ENCODE measurements at places on chromosomes 6 and 20. TPM values are rescaled to one million over a fixed set of nuclear protein-coding genes. Genes with fewer than 3 reads are reported as not detected.

DNA sequence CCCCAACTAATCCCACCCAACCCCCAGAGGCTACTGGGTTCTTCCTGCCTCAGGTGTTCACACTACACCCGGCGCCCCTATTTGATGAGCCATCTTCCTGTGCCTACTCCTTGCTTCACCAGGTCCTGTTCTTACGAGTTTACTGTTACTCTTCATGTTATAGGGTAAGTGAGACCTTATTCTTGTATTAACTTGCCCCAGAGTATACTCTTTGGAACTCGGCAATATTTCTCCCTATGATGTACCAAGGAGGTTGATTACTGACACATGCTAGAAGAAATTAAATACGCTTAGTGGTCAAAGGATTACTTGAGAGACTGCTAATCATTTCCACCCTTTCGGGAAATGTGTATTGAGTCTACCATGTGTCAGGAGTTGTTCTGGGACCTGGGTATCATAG lies 8.9 kb downstream of the RING1 start:
- DNase-seq = no peak

DNA sequence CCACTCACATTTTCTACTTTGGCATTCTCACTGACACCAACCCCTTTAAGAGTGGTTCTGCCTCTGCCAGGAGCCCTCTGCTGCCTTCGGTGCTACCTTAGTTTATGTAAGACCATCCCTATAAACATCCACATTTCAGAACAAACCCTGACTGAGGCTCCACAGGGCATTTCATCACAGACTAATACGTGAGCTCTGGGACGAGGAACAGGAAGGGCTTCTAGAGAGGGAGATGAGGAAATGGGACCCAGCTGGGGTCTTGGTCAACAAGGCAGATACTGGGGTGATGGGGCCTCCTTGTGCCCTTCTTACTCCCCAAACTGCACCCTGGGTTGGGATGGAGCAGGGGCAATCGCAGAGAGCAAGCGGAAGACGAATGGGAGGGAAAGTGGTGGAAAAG lies 86.5 kb upstream of the FYN start:
- DNase-seq = no peak

- DNase-seq = no peak
Measured at GRCh38 chr20:35328095-35328685, 36.0 kb upstream of the FAM83C start.

DNA sequence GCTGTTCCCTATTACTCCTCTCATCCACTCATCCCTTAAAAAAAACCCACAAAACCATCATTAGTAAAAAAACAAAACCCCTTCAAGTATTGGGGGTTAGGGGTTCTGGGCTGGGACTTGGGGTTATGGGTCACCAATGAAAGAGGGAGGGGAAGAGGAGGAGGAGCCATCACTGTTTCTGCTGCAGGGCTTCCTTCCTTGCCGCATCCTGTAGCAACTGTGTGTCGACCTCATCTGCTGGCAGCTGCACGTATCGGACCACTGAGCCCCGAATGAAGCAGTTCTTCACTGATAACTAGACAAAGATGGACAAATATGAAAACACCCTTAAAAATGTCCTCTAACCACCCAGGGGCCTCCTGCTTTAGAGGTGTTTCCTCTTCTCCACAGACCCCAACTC lies 2.0 kb upstream of the VARS1 start:
- no peak for DNase-seq

GRCh38 chr6:117138425-117138824 lies 126.9 kb upstream of the VGLL2 start:
- DNase-seq = no peak

- no peak for DNase-seq
Measured at GRCh38 chr6:38482466-38482865, 157.3 kb downstream of the BTBD9 start.

The BPI gene
- total RNA-seq = not detected

The THBD gene
- 3.0 TPM for total RNA-seq

The HLA-A gene
- total RNA-seq = 261 TPM

The ETV7 gene
- total RNA-seq = 0.57 TPM

The TFAP2C gene
- total RNA-seq = 34.8 TPM

The IPCEF1 gene
- total RNA-seq = 0.57 TPM

The IL17F gene
- total RNA-seq = not detected

The CD40 gene
- 7.3 TPM for total RNA-seq

All from PC-9 (cell line).